ENCODE measurements at places on chromosomes 12 and 14.

DNA sequence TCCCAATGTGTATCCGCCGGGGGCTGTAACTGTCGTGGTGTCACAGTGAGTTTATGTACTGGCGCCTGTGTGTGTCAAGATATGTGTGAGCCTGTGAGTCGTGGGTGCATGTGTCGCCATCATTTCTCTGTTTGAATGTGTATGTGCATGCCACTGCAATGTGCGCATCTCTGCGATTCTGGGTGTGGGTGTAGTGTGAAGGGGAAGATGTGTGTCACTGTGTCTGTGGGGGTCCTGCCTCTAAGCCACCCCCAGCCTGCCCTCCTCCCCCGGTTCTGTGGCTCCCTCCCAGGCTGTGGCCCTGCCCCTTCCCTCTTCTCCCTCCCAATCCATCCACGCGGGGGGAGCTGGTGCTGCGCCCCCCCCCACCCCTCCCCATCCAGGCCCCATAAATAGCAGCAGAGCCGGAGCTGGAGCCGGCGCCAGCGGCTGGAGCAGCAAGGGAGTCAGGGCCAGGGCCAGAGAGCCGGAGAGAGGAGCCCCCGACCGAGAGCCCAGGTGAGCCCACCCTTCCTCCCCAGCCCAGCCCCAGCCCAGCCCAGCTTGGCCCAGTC lies at the start of gene CPNE6:
TSS of gene CPNE6 (plus strand) at position 419 of the 554 bp plus-strand sequence. CDS start 1,375 bp downstream, outside the sequence.
- H3K4me1 ChIP-seq = peaks cover 7% of the 10 kb centered on the region
- no peaks in the 10 kb centered on the region for H3K36me3 ChIP-seq

GRCh38 chr12:10663869-10664268 lies 10.0 kb downstream of the STYK1 start:
- no peak for DNase-seq
- peaks cover 5% of the 10 kb centered on the region for H3K27me3 ChIP-seq
- no peak overlapping the region for H3K27ac ChIP-seq
- H3K4me3 ChIP-seq = no peak overlapping the region

GRCh38 chr12:103530307-103531066 lies 34.7 kb upstream of the C12orf42 start:
- no peak for DNase-seq
- peaks cover 20% of the 10 kb centered on the region for H3K27me3 ChIP-seq
- peaks cover 9% of the 10 kb centered on the region for H3K4me1 ChIP-seq
- H3K27ac ChIP-seq = no peak overlapping the region
- peaks cover 2% of the 10 kb centered on the region for H3K36me3 ChIP-seq
- no peak overlapping the region for H3K4me3 ChIP-seq

- no peaks in the 10 kb centered on the region for H3K4me1 ChIP-seq
- H3K27ac ChIP-seq = no peak overlapping the region
- H3K27me3 ChIP-seq = peaks cover 31% of the 10 kb centered on the region
Observed at GRCh38 chr12:51905471-51906429, 1.6 kb upstream of the ACVRL1 start.

DNA sequence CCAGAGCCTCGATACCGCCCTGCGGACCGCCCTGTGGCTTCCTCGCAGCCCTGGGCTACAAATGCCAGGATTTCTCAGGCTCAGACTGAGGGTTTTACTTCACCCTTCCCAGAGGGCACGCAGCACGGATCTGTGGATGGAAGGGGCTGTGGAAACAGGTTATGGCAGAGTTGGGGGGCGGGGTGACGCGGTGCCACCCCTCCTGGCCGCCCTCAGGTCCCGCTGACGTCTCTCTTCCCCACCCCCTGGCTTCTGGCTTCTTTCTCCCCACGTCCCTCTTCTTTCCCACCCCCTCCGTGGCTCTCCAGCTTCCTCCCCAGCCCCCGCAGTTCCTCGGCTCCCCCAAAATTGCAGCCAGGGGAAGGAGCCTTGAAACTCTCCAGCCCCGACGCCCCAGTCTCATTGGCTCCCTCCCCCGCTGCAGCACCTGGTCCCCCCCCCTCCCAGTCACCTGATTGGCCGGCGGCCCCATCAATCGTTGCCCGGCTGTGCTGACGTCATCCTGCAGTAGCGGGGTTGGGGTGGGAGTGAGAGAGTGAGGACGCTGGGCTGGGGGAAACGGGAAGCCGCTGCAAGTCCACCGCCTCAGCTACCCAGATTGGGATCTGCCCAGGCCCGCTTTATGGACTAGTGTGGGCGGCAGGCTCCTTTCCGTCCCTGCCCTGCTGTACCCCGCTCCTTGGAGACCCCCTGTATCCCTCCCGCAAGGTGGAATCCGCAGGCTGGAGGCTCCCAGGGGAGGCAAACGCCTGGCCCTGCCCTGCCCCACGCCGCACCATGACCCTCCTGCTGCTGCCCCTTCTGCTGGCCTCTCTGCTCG lies at the start of gene CLSTN3:
TSS of gene CLSTN3 (plus strand) at position 500 of the 820 bp plus-strand sequence. CDS start at position 778, 278 bp downstream.
- H3K4me1 ChIP-seq = peaks cover 20% of the 10 kb centered on the region
- peaks cover 4% of the 10 kb centered on the region for H3K36me3 ChIP-seq
- H3K27ac ChIP-seq = peak within 1 kb of the TSS; percentile 69

GRCh38 chr12:1925684-1926006 lies 7.2 kb upstream of the CACNA2D4 start:
- DNase-seq = no peak
- H3K36me3 ChIP-seq = no peaks in the 10 kb centered on the region
- peaks cover 10% of the 10 kb centered on the region for H3K4me1 ChIP-seq
- no peak overlapping the region for H3K27ac ChIP-seq
- no peaks in the 10 kb centered on the region for H3K27me3 ChIP-seq

DNA sequence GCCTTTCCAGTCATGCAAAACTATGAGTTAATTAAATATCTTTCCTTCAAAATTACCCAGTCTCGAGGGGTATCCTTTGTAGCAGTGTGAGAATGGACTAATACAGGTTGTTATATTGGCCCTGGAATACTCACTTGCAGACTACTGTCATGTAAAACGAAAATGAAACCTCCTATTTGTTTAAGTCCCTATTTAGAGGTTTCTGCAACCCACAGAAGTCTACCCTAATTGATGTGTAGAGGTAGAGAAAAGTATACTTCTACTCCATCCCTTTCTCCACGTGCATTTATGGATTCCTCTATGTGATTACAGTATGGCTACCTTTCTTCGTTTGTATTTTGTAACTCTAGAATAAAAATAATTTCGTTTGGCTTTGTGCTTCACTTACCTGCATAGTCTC lies 371.1 kb downstream of the FSCB start:
- no peak overlapping the region for H3K4me3 ChIP-seq
- no peaks in the 10 kb centered on the region for H3K4me1 ChIP-seq
- H3K27ac ChIP-seq = no peak overlapping the region
- no peak for DNase-seq
- H3K27me3 ChIP-seq = no peaks in the 10 kb centered on the region
- no peaks in the 10 kb centered on the region for H3K36me3 ChIP-seq

DNA sequence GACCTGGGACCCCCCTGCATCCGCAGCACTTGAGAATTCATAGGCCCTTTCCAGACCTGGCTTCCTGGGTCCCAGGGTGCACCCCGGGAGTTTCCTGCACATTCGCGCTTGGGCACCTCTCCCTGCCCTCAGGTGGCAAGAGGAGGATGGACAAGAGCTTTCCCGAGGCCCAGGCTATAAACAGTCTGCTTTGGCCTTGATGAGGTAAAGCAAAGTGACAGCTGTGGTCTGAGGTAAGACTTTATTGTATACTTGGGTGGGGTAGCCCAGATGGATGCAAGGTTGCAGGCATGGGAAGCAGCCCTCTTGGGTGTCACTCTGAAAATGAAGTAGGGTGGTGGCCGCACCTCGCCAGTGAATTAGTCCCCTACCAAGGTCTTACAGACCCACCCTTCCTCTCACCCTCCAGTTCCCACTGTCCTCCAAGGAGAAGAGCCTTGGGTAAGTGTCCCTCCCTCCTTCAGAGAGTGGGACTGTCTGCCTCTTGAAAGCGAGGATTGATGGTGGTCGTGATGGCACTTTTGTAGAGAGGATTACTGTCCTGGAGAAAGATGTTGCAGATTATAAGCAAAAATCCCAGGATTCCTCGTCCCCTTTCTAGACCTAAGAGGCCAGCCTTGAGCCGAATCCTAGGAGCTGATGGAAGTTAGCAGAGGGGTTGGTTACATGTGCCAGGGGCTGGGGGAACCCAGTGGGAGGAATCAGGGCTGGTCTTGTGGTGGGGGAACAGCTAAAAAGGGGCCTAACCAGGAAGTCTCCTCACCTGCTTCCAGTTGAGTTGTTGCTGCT lies 10.6 kb upstream of the CSAD start:
- no peak for DNase-seq
- H3K27ac ChIP-seq = no peak overlapping the region
- H3K36me3 ChIP-seq = peaks cover 17% of the 10 kb centered on the region
- no peak overlapping the region for H3K4me3 ChIP-seq

DNA sequence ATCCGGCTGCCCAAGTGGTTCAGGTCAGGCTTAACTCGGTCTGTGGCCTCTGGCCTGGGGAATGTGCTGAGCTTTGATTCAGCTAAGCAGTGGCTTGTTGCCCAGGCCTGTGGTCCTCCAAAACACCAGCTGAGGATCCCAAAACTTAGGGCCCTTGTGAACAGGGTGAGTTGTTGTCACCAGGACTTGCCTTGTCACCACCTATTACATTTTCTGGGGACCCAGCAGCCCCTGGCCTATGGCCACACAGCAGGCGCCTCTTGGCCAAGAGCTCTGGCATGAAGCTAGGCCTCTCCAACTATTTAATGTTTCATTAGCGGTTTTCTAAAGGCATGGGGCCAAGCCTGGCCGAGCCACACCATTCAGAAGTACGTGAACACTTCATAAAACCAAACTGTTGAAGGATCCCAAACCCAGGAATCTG lies 343.7 kb downstream of the CACNA1C start:
- H3K4me3 ChIP-seq = no peak overlapping the region
- H3K27me3 ChIP-seq = no peaks in the 10 kb centered on the region
- no peak overlapping the region for H3K27ac ChIP-seq
- DNase-seq = no peak
